ENCODE measurements at places on chromosomes 4 and X.

DNA sequence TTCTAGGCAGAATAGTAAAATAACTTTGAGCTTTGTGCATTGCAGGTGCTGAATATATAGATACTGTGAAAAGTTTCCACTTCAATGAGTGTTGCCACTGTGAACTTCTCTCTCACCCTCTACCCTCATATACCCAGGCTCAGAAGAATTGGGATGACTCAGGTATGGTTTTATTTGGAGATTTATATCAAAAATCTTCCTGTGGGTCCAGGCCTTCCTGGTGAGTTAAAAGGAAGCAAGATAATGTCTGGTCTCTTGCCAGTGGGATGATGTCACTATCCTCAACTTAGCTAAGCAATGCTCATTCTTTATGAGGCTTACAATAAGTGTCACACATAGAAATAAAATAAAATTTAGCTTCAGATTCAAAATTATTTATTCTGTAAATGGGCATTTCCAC is 153.3 kb upstream of the TENT5D start:
- DNase-seq = no peak

- DNase-seq = no peak
Observed at GRCh38 chrX:124272370-124272982, 60.0 kb upstream of the TEX13D start.

DNA sequence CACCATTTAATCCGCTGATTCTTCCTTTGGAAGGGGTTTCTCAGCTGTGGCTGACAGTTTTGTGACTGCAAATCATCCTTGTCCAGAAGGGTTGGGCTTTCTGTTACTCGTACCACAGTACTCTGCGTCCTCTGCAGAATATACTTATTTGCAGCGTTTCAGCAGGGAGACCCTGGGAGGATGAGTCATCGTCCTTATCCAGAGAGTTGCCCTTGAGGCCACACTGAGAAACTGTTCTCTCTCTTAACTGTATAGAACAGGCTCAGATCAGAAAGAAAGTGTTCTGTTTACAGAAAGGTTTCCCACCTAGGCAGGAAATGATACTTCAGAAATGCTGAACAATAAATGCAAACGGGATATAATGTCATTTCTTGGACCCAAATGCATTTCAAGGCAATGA is 47.8 kb upstream of the DDX53 start:
- DNase-seq = no peak

GRCh38 chr4:27020203-27020602 is 159.6 kb downstream of the STIM2 start:
- DNase-seq = no peak

Data from CD4-positive, alpha-beta T cell treated with Interleukin-6 for 4 hours (primary cell).